ENCODE measurements at places on chromosomes 1 and 21.

DNA sequence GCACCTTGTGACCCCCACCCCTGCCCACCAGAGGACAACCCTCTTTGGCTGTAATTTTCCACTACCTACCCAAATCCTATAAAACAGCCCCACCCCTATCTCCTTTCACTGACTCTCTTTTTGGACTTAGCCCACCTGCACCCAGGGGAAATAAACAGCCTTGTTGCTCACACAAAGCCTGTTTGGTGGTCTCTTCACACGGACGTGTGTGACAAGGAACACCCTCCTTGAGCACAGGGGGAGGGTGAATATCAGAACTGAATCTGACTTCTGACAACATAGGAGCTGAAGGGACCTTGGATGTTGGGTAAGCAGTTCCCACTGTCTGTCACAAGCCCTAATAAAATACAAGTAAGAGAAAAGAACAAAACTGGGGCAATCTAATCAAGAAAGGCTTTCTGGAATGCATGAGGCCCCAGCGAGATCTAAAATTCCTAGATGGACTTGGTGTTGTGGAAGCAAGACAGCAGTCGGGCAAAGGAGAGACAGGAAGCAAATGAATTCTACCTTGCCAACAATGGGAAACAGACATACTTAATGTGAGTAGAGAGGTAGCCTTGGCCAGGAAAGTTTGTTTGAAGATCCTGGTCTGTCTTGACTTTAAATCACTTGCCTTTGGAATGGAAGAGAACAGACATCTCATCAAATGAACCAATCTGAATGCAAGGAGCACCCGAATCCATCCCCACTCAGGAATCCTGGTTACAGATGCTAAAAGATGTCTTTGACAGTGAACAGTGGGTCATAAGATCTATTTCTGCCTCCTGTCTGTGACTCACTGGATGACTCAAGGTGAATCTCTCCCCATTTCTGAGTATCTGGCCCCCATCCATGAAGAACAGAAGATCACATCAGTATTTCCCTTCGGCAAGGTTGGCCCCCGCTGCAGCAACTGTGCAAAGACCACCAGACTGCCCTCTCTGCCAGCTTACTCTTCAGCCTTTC is 53.3 kb downstream of the OLFML3 start:
- no peak for DNase-seq

- peak; percentile 75 for DNase-seq
Observed at GRCh38 chr1:182303778-182304177, 87.8 kb downstream of the GLUL start.

DNA sequence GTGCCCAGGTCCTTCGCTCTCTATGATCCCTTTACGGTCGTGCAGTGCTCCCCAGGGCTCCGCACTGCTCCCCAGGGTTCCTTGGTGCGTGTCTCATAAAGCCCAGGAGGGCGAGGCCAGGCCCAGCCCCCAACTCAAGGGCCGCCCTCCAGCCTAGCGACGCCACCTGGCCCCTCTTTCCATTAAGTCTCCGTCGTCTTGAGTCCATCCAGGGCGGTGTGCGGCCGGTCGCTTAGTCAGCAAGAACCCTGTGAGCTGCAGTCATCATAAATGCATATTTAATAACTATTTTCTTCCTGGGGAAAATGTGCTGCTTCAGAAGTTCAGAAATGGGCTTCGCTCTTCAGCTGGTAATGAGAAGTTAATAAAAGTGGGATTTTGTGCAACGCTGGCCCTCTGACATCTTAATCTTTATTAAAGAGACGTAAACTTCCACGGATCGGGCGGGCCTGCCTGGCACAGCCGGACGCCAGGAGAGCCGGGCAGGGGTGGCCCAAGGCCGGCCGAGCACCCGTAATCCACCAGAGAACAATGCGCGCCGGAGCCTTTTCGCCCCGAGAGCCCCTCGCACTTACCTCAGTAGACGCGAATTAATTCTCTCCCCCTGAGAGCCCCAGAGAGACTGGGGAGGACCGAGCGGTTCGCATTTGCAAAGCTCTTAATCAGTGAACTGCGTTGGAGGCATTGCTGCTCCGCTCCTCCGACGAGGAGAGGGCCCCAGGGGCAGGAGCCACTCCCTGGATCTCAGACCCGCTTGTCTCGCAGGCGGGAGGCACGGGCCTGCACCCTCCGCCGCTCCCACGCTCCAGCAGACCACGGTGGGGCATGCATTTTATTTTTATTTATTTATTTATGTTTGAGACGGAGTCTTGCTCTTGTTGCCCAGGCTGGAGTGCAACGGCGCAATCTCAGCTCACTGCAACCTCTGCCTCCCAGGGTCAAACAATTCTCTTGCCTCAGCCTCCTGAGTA is 188.3 kb upstream of the ARHGEF16 start:
- no peak for DNase-seq

- no peak for DNase-seq
Observed at GRCh38 chr1:212667223-212668139, 32.2 kb downstream of the BATF3 start.

- no peak for DNase-seq
Observed at GRCh38 chr1:37128091-37128490, 93.8 kb upstream of the GRIK3 start.

DNA sequence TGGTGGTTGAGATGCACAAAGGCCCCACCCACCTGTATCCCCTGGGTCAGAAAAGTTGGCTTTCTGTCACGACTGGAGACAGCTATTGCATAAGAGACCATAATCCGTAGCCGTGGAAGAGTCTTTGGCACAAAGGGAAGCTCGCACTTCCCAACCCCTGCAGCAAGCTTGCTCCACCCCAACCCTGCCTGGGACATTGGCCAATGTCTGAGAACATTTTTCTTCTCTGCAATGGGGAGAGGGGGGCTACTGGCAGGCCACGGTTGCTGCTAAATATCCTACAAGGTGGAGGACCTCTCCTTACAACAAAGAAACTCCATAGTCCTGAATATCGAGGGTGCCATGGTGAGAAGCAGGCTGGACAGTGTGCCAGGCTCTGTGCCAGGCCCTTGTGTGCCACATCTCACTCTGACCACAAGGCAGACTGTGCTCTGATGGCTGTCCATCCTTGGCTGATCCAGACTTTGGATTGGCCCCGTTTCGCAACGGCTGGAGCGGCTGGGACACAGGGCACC is 104.1 kb downstream of the CSMD2 start:
- no peak for DNase-seq

GRCh38 chr1:233631810-233632405 is 18.0 kb downstream of the KCNK1 start:
- no peak for DNase-seq

DNA sequence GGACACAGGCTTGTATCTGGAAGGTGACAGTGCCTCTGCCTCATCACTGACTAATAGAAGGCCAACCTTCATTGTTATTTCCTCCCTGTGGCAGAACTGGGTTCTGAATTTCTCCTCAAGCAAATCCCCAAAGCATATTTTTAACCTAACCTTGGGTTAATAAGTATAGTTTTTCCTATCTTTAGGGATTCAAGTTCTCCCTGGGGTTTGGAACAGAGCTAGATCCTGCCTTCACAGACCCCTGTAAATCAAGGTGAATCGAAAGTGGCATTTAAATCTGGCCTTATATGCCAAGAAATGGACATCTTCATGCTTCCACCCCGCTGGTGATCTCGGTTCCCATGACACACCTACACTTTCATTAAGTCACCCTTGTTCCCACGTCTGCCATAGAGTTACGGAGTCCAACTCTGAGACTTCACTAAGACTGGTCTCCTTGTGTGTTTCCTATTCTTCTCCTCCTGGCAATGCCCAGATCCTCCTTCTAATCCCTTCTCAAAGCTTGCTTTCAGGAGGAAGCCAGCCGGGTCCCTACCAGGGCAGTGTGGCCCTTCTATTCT is 4.3 kb upstream of the CHI3L2 start:
- no peak for DNase-seq

Data from NCI-H1105 treated with DMSO at 0.1 percent for 48 hours (cell line).